ENCODE measurements at places on chromosomes 12 and 14.

DNA sequence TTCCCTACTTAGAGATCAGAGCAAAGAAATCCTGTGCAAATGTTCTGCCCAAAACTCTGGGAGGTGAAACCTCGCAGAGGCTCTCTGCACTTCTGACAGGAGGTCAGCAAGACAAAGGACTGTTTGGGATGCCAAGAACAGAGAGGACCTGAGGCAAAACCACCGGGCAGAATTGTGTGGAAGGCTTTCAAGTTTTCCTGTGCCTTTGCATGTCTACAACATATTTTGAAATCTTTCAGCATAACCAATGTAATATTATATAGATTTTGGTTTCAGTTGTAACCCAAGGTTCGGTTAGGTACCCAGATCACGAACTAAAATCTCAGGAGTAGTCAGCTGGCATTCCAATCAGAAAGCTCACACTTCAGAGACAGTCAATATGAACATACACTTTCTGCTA, 99.4 kb upstream of the PLEKHA5 start:
- ATAC-seq: no peak

GRCh38 chr12:65209655-65210043, 40.3 kb downstream of the LEMD3 start:
- ATAC-seq: no peak

GRCh38 chr12:8987685-8988084, 1.7 kb upstream of the KLRG1 start:
- ATAC-seq: peak; percentile 23

GRCh38 chr12:14216405-14217294, 148.8 kb upstream of the ATF7IP start:
- peak; percentile 31 for ATAC-seq

DNA sequence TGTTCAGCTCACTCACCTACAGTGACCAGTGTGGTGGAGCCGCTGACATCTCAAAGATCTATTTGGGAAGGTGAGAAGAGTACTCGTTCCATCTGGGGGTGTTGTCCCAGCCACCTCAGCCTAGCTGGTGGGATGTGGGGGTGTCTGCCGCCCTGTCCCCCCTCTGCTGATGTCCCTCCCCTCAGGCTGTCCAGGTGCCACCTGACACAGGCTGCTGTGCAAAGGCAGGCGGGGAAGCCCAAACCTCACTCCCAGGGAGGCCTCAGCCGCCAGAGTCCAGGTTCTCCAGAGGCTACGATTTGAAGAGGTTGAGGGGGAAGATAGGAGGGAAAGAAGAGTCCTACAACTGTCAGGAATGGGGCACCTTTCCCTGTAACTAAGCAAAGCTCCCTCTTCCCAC, 51.3 kb upstream of the FKBP4 start:
- no peak for ATAC-seq

- no peak for ATAC-seq
Measured at GRCh38 chr12:20469756-20470155, 101.4 kb downstream of the PDE3A start.

- ATAC-seq: no peak
Measured at GRCh38 chr12:110686294-110686903, 2.5 kb downstream of the HVCN1 start.

- no peak for ATAC-seq
Measured at GRCh38 chr12:49327368-49327767, 4.3 kb downstream of the TROAP start.

GRCh38 chr14:95903165-95903564, 26.5 kb downstream of the TUNAR start:
- ATAC-seq: no peak

DNA sequence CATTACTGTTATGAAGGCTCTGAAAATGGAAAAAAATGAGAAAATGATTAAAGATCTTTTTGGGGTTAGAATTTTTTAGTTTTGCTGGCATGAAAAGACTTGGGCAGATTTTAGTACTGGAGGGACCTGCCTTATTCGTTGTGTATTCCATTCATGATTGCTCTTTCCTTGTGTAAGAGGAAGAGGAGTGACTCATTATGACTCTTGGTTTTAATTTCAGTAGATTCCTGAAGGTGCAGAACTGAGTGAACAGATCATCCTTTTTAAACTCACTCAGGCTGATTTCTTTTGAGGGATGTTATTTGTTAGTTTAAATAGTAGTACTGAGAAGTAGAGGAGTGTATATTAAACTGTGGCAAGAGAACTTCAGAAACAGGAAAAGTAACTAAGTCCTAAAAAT, 41.6 kb downstream of the AKAP6 start:
- ATAC-seq: peak; percentile 88

DNA sequence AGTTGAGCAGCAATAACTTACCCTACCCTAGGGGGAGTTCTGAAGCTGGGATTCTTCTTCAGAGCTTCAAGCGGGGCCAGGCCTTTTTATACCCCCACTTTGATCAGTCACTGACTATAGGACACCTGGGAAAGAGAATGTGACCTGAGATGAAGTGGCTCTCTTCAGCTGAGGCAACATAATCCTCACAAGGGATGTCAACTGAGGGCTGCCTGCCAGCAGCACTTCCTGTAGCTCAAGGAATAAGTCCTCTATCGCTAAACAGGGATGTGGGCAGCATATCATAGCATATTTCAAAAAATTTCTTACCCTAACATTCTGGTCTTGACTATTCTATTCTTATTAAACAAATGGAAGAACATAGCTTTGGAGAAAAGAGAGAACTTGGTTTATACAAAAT, 17.4 kb downstream of the LGALS3 start:
- ATAC-seq: no peak

- ATAC-seq: no peak
Measured at GRCh38 chr12:58819985-58820384, 100.3 kb downstream of the LRIG3 start.

GRCh38 chr12:4355156-4356040, 24.1 kb downstream of the FGF23 start:
- ATAC-seq: no peak

- ATAC-seq: no peak
Measured at GRCh38 chr12:1811948-1812291, 8.4 kb upstream of the LRTM2 start.

GRCh38 chr12:42213023-42213422, 25.0 kb downstream of the YAF2 start:
- no peak for ATAC-seq

DNA sequence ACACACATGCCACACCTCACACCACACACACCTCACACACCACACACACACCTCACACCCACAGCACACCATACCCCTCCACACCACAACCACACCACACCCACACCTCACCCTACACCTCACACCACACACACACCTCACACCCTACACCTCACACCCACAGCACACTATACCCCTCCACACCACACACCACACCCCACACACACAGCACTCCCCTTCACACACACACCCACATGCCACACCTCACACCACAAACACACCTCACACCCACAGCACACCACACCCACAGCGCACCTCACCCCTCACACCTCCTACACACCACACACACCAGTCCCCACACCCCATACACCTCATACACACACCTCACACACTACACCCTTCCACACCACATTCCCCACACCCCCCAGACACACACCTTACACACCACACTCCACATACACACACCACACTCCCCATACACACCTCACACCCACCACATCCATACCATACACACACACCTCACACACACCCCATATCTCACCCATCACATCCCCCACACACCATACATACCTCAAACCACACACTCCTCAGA, 80.0 kb downstream of the ACTN1 start:
- peak; percentile 29 for ATAC-seq

GRCh38 chr14:82595466-82595865, 1061.8 kb upstream of the SEL1L start:
- ATAC-seq: no peak

DNA sequence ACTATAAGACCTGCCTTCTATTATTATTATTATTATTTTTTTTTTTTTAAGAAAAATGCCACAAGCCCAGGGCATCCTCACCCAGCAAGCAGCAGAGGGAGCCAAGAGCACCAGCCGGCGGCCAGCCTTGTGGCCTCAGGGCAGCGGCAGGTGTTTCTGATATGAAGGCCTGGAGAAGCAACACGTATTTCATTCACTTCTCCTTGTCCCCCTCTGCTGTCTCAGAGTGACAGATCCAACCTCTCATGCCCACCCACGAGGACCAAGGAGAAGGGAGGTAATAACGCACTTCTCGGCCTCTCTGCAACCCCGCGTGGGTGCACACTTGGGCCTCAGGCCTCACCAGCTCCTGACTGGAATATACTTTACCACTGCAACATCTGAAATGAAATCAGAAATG, 25.4 kb downstream of the CDC42BPB start:
- no peak for ATAC-seq

GRCh38 chr12:48980953-48981756, 3.0 kb downstream of the WNT1 start:
- peak; percentile 38 for ATAC-seq

GRCh38 chr12:89369166-89369565, 16.9 kb upstream of the DUSP6 start:
- ATAC-seq: no peak

GRCh38 chr14:65344011-65344410, 68.5 kb upstream of the FUT8 start:
- ATAC-seq: no peak

DNA sequence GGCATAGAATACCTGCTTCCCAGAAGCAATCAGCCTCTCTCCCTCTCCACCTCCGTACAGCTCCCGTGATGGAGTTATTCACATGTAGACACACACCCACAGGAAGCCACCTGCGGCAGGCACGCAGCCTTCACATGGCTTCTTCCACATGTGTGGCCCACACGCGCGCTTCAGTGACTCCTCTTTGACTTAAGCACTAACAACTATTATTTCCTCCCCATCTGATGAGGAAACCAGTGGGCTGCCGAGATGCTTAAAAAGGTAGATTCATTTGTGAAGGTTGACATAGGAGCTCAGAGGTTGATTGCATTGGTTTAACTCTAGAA, 69.3 kb downstream of the PRMT8 start:
- no peak for ATAC-seq

DNA sequence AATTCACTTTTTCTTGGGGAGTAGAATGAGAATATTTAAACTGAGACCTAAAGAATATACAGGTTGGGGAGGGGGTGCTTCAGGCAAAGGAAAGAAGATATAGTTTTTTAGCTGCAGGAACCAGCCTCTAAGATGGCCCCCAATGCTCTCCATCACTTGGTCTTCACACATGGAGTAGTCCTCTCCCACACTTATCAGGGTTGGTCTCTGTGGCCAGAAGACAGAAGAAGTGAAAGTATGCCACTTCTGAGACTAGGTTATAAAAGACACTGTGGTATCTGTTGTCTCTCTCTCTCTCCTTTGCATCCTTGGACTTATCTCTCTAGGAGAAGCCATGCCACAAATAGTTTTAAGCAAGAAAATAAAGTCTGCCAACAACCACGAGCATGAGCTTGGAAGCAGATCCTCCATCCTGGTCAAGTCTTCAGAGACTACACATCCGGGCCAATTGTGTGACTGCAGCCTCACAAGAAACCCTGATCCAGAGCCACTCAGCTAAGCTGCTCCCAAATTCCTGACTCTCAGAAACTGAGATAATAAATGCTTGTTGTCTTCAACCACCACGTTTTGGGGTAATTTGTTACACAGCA, 18.0 kb downstream of the PUS7L start:
- ATAC-seq: no peak

DNA sequence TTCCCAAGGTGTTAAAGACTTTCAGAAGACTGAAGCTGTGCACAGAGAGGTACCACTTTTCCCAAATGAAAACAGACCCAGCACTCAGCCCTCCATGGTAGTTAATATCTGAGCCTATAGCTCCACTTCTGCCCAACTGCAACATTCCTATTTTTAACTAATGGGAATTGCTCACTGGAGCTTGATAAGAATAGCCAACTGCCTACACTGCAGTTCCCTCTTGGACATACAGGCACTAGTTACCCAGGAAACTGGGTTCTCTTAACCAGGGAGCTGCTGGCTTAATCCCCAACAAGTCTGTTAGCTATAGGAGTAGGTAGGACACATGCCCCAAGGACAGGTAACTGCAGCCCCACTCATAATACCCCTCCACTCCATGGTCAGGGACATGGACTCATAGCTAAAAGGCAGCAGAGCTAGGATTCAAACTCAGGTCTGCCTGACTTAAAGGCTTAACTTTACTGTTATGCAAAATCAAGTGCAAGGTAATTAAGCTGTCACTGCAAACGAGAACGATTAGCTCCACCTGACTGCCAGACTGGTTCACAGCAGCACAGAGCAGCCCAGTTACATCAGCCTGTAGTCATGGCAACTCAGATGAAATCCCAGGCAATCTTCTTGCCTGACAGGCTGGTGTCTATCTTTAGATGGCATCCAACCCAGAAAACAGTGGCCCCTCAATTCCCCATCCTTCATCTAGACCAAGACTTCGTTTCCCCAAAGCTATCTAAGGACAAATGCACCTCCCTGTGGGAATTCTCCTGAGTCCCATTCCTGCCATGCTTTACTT, 77.1 kb upstream of the ACTN1 start:
- ATAC-seq: peak; percentile 81

DNA sequence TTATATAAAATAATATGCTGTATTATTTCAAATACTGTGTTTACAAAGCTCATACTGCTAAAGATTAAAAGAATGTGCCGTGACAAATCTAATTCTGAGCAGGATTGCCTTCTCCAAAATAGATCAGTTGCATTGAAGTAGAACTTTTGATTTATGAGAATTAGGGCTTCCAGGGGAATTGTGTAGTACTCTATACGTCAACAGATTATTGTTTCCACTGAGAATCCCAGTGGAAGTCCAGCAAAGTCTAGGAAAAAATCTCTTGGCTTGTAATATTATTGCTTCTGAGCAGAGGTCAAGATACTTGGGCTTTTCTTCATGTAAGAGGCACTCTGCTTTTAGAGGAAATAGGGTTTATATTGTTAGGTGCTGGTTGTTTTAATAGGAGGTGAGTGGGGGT, 133.9 kb downstream of the TRHDE start:
- no peak for ATAC-seq

- ATAC-seq: no peak
Measured at GRCh38 chr12:113127791-113128199, 7.8 kb downstream of the RASAL1 start.

- no peak for ATAC-seq
Measured at GRCh38 chr14:96297997-96298515, 42.0 kb downstream of the BDKRB1 start.

DNA sequence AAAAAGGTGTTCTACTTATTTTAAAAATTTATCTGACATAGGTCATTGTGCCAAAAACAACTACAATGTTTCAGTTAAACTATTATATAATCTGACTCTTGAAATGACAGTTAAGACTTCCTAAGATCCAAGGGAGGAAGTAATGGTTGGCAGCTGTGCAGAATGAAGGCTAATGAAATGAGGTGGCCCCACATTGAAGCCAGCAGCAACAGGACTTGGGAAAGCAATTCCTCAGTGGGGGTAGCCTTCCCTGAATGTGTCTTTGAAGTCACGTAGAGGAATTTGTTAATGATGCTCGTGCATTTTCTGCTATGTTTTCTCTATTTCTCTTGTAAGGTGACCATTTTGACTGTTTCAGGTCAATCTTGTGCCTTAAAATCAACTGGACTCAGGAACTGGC, 162.4 kb upstream of the DAAM1 start:
- ATAC-seq: no peak

DNA sequence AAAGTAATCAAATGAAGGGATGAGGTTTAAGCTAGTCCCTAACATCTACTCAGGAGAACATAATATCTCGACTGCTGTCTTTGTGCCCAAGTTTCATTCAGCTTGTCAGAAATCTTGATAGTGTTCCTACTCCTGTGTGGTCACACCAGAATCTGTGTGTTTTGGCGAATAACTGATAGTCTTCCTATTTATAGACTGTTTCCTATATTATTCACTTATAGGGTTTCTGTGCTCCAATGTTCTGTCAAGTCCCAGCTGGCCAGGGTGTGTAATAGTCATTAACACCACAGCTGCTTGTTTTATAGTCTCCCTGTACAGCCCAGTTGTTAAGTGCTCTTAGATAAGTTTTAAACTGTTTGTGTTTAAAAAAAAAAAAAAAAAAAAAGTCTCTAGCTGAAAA, 45.9 kb downstream of the GPR135 start:
- no peak for ATAC-seq

- ATAC-seq: no peak
Measured at GRCh38 chr14:74324931-74325361, 22.2 kb upstream of the ABCD4 start.
